ENCODE measurements at places on chromosomes 2 and 18.

- DNase-seq, result no peak
Observed at GRCh38 chr2:228039752-228040534, 141.5 kb downstream of the SPHKAP start.

DNA sequence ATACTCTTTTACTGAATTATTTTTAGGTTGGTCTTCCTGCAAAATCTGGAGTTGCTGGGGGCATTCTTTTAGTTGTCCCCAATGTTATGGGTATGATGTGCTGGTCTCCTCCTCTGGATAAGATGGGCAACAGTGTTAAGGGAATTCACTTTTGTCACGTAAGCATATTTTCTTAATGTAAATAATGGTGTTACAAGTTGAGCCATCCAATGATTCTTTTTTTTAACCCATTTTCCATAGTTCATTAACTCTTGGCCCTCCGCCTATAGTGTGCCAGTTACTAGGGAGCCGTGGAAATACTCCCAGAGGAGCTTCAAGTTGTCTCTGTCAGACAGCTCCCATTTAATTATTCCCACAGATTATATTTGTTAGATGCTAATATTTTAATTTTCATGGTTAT, 49.8 kb downstream of the GLS start:
- DNase-seq, result no peak

GRCh38 chr2:181300600-181301291, 156.4 kb upstream of the ITGA4 start:
- DNase-seq, result no peak

DNA sequence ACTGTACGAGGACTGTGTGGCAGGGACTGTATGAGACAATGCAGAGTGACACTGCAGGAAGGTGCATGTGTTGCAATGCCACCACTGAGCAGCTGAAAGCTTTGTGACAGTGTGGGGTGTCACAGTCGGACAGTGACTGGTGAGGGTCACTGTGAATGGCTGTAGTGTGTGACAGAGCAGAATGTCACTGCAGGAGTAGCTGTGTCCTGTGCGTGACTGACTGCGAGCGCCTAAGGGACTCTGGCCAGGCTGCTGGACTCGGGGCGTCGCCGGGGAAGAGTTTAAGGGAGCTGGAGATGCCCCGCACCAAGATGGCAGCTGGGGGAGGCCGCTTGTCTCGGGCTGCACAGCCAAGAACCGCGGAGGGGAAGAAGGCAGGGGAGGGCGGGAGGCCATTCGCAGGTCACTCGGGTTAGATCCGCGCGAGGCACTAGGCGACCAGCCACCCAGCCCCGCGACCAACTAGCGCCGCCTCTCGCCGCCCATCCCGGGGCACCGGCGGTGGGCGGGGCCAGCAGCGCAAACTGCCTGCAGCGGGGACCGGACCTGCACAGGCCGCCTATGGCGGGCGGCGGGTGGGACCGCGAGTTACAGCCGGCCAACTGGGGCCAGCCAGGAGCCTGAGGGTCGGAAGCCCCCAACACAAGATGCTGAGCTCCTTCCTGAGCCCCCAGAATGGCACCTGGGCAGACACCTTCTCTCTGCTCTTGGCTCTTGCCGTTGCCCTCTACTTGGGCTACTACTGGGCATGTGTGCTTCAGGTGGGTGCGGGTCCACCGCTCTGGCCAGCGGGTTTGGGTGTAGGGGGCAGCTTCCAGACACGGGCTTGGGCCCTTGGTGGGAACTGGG, at the start of gene ABHD1:
Gene ABHD1 (plus strand): TSS at position 514 of the 849 bp plus-strand sequence. CDS start 134 bp downstream, at position 648.
- peak; percentile 71 for DNase-seq

GRCh38 chr18:45282101-45282812, 333.0 kb upstream of the SLC14A2 start:
- no peak for DNase-seq

DNA sequence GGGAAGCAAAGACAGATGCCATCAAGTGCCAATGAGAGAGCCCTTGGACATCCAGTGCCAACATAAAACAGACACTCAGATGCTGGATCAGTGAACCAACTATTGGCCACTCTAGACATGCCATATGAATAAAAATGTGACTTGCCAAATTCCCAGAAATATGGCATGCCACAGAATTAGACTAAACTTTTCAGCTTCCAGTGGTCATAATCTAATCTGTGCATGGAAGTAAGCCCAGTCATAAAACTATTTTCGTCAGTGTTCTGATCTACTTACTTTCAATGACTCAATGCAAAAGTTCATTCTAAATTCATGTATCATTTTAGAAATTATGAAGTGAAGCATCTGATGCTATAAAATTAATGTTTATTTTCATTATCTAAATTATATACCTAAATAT, 1506.2 kb upstream of the NXPH2 start:
- DNase-seq, result no peak

- DNase-seq, result no peak
Observed at GRCh38 chr18:79905993-79906392, 45.5 kb downstream of the SLC66A2 start.

GRCh38 chr2:138084206-138084605, 119.9 kb downstream of the HNMT start:
- DNase-seq, result no peak

DNA sequence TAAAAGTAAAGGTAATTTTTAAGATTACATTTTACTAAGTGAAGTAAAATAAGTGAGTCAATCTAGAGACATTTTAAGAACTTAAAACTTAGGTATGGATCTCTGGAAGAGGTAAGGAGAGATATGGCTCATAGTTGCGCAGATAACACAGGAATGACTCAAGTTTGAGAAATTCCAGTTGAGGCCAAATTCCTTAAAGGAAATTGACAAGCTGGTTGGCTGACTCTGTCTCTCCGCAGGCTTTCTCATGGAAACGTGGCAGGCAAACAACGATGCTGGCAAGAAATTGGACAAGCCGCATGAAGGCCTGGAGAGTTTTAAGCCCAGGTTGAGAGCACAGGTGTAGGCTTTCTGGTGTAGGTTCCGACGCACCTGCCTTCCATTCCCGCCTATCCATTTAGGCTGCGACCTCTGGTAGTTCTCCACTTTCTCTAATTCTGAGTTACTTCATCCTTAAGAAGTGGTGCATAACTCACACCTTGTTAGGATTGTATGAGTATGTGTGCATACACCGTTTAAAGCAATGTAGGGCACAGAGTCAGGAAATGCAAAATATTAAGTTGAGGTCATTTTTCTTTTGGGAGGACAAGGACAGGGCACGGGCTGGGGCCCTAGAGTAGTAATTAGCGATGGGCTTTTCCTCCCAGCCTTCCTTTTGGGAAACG, 589 bp upstream of the DAW1 start:
- no peak for DNase-seq

GRCh38 chr2:36697424-36698066, 1.0 kb downstream of the VIT start:
- no peak for DNase-seq

GRCh38 chr2:103402944-103403343, 641.1 kb downstream of the TMEM182 start:
- no peak for DNase-seq

DNA sequence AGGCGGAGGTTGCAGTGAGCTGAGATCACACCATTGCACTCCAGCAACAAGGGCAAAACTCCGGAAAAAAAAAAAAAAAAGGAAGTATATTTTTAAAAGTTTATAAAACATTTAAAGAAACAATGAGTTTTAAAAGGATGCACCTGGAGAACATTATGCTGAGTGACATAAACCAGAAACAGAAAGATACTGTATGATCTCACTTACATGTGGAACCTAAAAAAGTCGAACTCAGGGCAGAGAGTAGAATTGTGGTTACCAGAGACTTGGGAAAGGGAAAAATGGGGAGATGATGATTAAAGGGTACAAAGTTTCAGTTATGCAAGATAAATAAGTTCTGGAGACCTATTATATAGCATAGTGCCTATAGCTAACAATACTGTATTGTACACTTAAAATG, 52.8 kb upstream of the RTN4 start:
- no peak for DNase-seq

- peak; percentile 40 for DNase-seq
Observed at GRCh38 chr2:71706836-71707235, 253.5 kb downstream of the DYSF start.

DNA sequence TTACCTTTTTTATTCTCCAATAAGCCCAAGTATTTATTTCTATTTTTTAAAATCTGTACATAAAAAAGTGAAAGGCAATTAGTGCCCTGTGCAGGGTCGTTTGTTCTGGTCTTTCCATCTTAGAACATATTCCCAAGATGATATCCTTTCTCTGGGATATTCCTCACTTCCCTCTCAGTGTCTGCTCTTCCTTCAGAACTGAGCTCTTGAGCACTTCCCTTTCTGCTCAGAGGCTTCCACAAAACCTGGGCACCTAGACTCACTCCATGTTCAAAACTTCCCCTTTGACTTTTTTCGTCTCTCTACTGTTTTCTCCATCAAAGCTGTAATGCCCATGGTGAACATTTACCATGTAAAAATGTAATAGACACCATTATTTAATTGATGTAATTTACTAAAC, 296.5 kb upstream of the TCF4 start:
- DNase-seq, result no peak

GRCh38 chr2:27901234-27901633, 10.7 kb downstream of the BABAM2 start:
- no peak for DNase-seq

- DNase-seq, result no peak
Observed at GRCh38 chr2:7905756-7906155, 776.1 kb upstream of the ID2 start.

DNA sequence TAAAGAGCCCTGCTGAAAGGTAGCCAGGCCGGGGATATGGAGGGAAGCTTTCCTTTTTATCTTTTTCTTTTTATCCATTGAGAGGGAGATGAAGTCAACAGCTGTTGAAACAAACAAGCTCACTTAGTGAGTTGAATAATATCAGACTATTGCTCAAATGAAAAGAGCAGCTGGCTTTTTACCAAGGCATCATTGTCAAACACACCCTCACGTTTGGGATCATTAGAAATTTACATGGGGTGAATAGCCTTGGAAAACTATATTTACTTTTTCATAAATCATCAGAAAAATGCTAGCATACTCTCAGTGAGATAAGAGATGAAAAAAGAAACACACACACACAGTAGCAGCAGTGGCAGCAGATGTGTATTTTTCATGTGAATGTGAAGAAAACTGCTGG, 71.5 kb upstream of the HNMT start:
- no peak for DNase-seq

GRCh38 chr2:151904807-151905206, 76.6 kb upstream of the ARL5A start:
- DNase-seq, result no peak

DNA sequence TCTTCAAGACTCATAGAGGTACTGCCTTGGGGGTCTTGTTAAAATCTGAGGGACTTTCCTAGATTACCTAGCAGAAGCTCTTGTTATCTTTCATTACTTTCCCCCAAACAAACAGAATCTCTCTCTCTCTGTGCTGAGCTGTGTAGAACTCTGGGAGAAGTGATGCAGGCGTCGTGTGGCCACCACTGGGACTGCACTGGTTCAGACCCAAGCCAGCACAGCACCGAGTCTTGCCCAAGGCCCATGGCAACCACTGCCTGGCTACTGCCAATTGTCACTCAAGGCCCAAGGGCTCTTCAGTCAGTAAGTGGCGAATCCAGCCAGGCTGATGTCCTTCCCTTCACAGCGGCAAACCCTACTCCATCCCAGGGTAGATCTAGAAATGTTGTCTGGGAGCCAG, 28.6 kb downstream of the PPP1R1C start:
- DNase-seq, result no peak

DNA sequence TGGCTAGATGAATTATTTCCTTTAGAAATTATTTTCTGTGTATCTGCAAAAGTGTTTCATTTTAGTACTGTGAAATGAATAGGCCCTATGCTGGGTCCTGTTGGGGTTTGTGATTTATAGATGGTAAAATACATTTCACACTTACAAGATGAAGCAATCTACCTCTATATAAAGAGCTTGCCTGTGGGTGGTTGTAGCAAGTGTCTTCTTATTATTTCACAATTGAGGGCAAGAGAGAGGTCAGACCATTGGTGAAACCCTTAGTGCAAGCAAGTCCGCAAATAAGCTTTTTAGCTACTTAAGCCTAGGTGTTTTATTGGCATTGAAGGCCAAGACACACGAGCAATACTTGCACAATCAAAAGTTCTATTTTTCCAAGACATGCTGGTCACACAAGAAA, 153.1 kb downstream of the FMNL2 start:
- no peak for DNase-seq

- DNase-seq, result no peak
Observed at GRCh38 chr2:175074478-175074877, 69.3 kb upstream of the CHN1 start.

GRCh38 chr18:78242254-78242643, 737.4 kb upstream of the SALL3 start:
- DNase-seq, result peak; percentile 76

DNA sequence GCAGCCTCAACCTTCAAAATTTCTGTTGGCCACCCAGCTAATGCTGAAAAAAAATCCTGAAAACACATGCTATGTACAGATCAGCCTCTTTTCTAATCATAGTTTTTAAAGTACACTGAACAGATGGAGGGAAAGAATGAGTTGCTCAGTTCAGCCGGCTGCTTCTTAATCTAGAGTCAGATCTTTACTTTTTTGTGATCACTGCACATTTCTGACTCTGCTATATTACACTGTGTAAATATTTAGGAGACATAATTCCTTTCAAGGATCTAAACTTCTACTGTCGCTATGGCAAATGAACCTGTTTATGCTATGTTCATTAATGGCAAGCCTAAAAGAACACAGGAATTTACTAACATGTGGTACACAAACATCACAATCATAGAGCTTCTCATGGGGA, 114.2 kb downstream of the SRBD1 start:
- DNase-seq, result no peak

GRCh38 chr2:235934059-235934773, 234.0 kb downstream of the GBX2 start:
- DNase-seq, result no peak

GRCh38 chr2:107064750-107065149, 178.8 kb upstream of the ST6GAL2 start:
- DNase-seq, result no peak

DNA sequence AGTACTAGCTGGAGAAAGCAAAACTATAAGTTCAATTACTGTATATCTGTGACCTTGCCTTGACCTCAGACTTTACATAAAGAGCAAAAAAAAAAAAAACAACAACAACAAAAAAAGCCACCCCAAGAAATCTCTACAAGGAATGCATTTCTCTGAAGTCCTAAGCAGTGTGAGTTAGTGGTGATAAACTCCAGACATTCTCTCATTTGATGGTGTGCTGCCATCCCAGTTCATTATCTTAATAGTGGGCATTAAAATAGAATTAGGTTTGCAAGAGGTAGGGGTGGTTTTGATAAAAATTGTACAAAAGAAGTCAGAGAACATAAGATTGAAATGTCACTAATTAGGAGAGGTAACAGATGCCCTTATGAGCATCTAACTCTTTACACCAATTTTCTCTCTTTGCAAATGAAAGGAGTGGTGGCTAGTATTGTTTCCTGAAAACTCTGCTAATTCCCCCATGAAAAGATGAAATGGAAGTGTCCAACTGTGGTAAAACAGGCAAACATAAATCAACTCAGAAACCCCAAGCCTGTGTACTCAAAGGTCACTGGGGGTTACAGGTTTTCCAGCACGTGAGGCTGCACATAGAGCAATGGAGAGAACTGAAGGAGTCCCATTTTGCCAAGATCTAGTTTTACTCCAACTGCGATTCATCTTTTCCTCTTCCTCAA, 131.9 kb downstream of the MEIS1 start:
- no peak for DNase-seq

GRCh38 chr2:101673920-101674319, 23.6 kb upstream of the MAP4K4 start:
- no peak for DNase-seq

Data from right cardiac atrium (tissue), 5 donors.